CD4-positive, alpha-beta T cell (primary cell): ENCODE measurements at places on chromosomes 3 and 15.

- no peak for DNase-seq
Measured at GRCh38 chr15:80556694-80557367, 138.3 kb upstream of the ABHD17C start.

DNA sequence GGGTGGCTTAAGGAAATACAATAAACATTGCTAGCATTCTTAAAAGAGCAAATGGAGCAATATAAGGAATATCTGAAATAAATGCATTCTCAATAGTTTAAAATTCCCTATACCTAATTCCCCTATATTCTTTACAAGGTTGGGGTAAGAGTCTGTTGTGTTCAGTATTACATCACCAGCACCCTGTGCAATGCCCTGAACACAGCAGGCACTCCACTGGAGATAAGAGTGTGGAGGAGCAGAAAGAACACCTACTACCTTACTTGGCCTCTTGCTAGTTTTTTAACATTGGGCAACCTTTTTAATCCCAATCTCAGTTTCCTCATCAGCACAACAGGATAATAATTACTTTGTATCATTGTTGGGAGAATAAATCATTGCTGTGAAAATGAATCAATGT is 140.2 kb upstream of the PLXND1 start:
- DNase-seq = no peak

DNA sequence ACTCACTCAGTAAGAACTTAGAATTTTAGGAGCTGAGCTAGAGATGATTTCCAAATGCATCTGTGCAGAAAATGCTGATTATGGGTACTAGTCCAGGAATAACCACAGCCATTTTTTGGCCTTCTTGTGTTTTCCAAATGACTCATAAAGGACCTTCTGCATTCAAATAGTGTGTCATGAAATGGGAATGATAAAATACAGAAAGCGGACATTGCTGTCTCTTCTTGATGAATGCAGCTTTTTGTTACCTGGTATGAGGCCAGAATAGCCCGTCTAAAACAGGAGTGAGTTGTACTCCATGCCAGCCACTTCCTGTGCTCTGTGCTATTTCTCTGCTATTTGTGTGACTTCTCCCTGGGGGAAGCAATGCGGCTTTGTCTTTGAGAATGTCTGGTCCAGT is 20.5 kb upstream of the FRMD5 start:
- DNase-seq = no peak

GRCh38 chr3:161409858-161410257 is 38.5 kb upstream of the SPTSSB start:
- DNase-seq = no peak

DNA sequence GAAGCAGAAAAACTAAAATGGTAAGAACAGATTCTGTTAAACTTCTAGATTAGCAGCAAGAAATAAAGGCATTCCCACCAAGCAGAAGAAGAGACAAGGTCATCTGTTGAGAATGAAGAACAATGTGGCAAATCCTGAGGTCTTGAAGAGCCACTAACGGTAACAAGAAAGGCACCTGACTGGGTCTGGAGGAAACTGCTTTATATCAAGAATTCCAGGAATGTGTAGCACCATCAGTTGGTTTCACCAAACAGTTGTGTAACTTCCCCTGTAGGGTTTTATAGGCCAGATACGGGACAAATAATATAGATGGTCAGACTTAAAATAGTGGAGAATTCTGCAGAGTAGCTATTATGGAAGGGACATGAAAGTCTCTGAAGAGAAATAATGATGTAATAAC is 57.3 kb downstream of the ACAP2 start:
- no peak for DNase-seq

- no peak for DNase-seq
Measured at GRCh38 chr3:53803816-53804695, 42.2 kb downstream of the CHDH start.

- DNase-seq = no peak
Measured at GRCh38 chr15:66704803-66705153, 2.7 kb downstream of the SMAD6 start.

DNA sequence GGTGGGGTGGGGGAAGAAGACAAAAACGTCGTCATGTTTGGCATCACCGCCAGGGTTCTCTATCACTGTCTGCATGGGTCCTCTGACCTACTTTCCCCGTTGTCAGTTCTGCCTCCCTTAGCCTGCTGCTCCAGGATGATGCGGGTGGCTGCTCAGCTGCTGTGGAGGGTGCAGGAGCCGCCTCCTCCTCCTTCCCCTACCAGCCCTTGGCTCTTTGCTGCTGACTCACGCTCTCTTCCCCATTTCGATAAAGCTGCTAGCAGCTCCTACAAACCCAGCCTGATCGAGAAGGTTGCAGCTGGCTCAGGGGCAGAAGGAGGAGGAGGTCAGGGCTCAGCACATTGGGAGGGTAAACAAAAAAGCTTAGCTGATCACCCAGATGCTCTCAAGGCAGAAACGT is 49.5 kb upstream of the SEC13 start:
- no peak for DNase-seq

- DNase-seq = no peak
Measured at GRCh38 chr15:59828263-59828662, 139.1 kb upstream of the BNIP2 start.
